ENCODE measurements at places on chromosomes 13 and 19.

- no peak for DNase-seq
These were observed 10.0 kb upstream of the IGSF23 start for GRCh38 chr19:44603201-44603945.

- no peak for DNase-seq
These were observed 9.9 kb downstream of the N4BP2L1 start for GRCh38 chr13:32417995-32418394.

DNA sequence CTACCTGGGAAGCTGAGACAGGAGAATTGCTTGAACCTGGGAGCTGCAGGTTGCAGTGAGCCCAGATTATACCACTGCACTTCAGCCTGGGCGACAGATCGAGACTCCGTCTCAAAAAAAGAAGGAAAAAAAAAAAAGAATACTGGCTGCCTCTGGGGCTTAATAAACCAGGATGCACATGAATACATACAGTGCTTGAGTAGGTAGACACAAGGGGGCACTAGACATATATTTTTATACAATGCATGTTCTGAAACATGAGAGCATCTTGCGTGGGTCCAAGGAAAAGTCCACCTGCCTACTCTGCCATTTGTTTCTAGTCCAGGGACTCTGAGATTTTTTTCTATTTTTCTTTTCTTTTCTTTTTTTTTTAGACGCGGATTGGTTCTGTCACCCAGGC, 31.2 kb downstream of the KEAP1 start:
- DNase-seq, result no peak

- DNase-seq, result no peak
These were observed 120.5 kb downstream of the DIAPH3 start for GRCh38 chr13:60043262-60043661.

- DNase-seq, result no peak
These were observed 19.6 kb downstream of the MPND start for GRCh38 chr19:4362831-4363545.

GRCh38 chr19:51780270-51780669, 14.7 kb upstream of the FPR3 start:
- DNase-seq, result no peak

GRCh38 chr19:5961969-5962945, 15.7 kb downstream of the RANBP3 start:
- no peak for DNase-seq

- no peak for DNase-seq
These were observed 33.0 kb downstream of the MIPEP start for GRCh38 chr13:23856008-23856750.

DNA sequence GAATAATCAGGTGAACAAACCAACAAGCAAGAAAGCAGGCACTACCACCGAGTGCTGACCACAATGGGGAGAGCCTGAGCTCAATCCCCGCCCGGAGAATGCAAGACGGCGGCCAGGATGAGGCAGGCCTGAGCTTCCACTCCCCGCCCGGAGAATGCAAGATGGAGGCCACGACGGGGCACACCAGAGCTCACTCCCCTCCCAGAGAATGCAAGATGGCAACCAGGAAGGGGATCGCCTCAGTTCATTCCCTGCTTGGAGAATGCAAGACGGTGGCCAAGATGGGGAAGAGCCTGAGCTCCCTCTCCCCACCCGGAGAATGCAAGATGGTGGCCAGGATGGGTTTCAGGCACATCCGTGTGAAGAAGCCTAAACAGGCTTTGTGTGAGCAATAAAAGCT, 24.7 kb upstream of the MIER2 start:
- DNase-seq, result no peak
